ENCODE measurements at places on chromosomes 13 and 19.

DNA sequence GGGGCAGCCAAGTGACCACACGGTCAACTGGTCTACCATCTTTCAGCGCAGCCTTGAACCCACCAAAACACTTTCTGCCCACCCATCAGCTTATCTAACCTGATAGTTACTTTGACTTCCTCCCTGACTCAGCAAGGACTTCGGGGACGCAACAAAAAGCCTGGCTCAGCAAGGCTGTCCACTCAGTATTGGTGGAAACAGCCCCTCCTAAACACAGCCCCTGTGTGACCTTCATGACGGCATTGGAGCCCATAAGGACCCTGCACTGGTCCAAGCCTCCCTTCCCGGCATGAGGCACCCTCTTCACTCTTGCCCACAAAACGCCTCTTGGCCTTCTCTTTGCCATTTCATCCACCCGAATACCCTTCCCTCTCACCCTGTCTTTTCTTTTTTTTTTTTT, 39.1 kb downstream of the INSR start:
- DNase-seq: no peak

DNA sequence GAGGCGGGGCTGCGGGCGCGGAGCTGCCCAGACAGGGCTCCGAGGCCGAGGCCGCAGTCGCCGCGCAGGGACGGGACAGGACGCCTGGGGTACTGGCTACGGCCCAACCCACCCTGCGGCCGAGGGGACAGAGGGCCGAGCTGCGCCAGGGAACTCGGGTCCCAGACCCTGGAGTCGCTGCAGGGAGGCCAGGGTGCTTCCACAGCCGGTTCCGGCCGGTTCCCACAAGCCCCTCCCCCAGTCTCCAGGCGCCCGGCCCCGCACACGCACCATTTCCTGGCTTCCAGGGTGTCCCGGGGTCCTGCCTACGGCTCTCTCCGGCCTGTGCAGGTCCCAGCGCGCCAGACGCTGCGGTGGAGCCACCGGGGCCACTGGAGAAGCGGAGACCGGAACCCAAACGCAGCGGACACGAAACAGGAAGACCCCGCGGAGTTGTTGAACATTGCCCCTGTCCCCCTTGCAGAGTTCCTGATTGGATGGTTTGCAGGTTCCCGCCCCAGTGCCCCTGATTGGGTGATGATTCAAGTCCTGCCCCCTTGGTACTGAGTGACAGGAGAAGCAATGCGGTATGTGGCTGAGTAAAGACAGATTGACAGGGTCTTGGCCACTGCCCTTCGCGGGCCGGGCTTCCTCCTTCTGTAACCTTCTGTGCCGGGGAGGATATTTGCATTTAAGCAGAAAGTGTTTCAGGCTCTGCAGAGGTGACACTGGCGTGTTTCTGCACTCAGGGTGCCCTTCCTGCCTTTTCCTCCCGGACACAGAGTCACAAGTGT, at the start of gene ZNF564:
Gene ZNF564, minus strand, starts transcription at position 423 of the 773 bp plus-strand sequence. Its CDS starts 150 bp downstream, at position 273.
- DNase-seq: peak; percentile 97

- no peak for DNase-seq
These were observed 14.4 kb downstream of the COMP start for GRCh38 chr19:18776736-18777135.

DNA sequence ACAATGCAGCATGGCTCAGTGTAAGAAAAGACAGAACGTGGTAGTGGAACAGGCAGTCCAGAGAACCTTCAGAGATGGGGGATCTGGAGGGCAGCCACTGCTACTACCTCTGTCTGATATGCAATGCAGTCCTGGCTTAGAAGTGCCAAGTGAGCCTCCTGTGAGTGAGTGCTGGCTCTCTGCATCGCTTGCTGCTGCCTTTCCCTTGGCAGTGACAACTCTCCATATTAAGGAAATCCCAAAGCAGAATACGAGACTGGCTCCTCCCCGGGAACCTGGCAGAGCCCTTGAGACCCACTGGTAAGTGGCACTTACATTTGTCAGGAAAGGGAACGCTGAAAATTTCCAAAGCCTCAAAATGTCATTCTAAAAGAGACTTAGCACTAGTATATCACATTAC, 7.5 kb downstream of the DOCK9 start:
- DNase-seq: no peak

DNA sequence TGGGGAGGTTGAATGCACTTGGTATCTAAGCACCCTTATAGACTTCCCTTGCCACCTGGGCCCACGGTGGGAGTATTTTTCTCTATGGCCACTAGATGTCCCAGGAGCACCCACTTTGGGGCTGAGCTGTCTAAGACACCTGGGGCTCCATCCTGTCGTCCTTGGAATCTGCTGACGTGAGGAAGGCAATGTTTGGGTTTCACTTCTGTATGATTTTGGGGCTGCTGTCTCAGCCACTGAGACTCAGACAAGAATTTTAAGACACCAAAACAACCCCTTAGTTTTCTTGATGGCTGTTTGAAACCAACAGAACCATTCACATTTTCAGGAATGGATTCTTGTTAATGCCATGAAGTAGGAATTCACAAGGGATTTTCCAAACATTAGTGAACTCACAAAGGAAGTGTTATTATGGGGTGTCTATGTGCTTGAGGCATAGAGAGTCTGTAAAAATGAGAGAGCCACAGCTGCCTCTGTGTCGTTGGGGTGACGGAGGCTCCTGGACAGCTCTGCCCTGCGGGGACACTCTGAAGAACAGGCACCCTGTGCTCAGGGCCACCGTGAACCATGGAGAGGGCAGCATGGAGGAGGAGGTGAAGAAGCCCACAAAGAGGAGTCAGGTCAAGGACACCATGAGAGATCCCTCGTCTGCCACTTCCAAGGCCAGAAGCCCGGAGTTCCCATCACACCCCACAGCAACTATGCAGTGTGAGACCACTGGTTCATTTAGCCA, 106.8 kb upstream of the SPATA13 start:
- peak; percentile 85 for DNase-seq

DNA sequence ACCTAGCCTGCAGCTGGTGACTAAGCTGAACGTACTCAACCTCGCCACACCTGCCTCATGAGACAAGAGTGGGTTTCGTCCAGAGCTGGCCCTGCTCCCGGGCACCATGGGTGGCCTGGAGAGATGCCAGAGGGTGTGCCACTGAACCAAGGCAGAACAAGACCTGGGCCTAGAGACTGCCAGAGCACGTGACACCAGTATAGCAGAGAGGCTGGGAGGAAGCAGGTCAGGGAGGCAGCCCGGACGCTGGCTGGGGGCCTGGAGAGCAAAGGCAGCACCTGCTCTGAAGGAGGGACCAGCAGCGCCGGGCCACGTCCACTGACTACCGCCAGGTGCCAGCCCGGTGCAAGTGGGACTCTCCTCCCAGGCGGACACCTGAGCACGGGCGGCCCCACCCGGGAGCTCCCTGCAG, 7.3 kb upstream of the C13orf46 start:
- no peak for DNase-seq

GRCh38 chr13:80906860-80907259, 565.9 kb upstream of the SPRY2 start:
- no peak for DNase-seq

GRCh38 chr13:61453121-61453520, 37.5 kb upstream of the PCDH20 start:
- no peak for DNase-seq

- no peak for DNase-seq
These were observed 375.6 kb downstream of the COG6 start for GRCh38 chr13:40031031-40031430.

- DNase-seq: no peak
These were observed 46.2 kb downstream of the RNASEH2B start for GRCh38 chr13:50955798-50956197.

DNA sequence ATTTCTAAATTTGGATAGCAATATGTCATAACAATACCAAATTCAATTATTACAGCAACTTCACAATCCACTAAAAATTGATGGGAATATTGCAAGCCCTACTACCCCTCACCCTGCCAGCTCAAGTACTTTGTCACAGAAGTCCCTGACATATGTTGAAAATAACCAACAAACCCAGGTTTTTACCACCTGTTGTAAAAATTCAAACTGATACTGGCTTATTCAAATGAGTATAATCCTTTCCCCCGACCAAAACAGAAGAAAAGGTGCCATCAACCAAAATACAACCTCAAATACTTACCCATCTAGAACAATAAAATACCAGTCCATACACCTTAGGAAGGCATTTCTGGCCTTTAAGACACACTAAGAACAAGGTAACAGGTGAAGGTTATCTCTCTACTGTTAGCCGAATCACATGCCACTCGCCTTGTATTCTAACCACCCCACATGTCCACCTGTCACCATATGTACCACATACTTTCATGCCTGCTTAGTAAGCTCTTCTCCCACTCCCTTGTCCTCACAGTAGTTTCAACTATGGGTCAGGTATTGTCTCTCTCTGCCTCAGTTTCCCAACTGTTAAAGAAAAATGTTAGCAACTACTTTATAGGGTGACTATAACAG, 53.1 kb downstream of the USP12 start:
- DNase-seq: no peak

DNA sequence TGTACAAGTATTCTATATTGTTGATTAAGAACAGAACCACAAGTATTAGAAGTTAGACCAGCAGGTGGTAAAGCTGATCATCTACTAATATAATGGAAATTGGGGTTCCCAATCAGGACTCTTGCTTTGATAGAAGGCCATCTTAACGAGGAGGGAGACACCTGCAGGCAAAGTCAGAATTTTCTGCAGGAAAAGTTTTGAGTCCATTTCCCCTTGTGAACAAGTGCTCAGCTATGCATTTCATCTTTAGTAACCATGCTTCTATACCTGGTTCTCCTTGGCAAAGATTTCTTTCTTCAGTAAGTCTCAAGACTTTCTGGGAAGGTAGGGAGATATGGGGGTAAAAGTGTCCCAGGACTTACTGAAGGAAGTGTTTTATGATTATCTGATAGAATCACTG, 36.1 kb upstream of the USPL1 start:
- DNase-seq: no peak

GRCh38 chr19:45729800-45730290, 851 bp downstream of the FBXO46 start:
- DNase-seq: no peak

DNA sequence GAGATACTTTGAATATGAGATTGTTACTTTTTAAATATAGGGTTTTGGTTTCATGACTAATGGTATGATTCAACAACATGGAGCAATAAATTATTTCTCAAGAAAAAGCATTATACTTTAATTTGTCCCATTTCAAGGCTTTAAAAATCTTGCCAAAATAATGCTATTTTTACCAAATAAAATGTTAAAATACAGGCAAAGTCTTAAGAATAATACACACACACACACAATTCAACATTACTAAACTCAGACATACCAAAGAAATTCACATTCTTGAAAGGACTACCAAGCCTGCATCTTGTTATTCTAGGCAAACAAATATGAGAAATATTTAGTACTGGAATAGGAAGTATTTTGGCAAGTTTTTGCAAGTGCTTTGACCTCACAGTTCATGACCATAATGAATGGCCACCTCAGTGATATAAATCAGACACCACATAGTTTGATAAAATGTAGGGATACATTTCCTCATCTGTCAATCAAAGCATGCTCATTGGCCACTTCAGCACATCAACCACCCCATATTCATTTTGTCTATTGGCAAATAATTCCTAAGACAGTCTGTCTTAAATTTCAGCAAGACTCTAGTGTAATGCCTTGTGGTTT, 107.2 kb downstream of the NALCN start:
- no peak for DNase-seq

GRCh38 chr13:81409284-81409683, 1068.4 kb upstream of the SPRY2 start:
- DNase-seq: no peak

GRCh38 chr19:50509366-50509765, 1.6 kb downstream of the JOSD2 start:
- no peak for DNase-seq

GRCh38 chr13:100773429-100773828, 98.8 kb upstream of the TMTC4 start:
- no peak for DNase-seq

GRCh38 chr13:69324090-69324886, 783.3 kb upstream of the ATXN8OS start:
- peak; percentile 80 for DNase-seq

Measured in NCI-H526 treated with DMSO at 0.1 percent for 48 hours (cell line).